Bronchus fibroblast of lung (primary cell): ENCODE measurements at places on chromosomes 5 and 9. TPM values are rescaled to one million over a fixed set of nuclear protein-coding genes. Genes with fewer than 3 reads are reported as not detected.

DMAC1 gene
- total RNA-seq: 10.1 and 12.5 TPM in 2 replicates

OSTF1 gene
- total RNA-seq: 40.0 and 40.3 TPM in 2 replicates

FOXI1 gene
- total RNA-seq: not detected in 2 replicates

PDE6A gene
- total RNA-seq: not detected in 2 replicates

ENTR1 gene
- total RNA-seq: 43.0 and 45.2 TPM in 2 replicates

TAF1L gene
- not detected in 2 replicates for total RNA-seq

ITGA1 gene
- total RNA-seq: 7.9 and 12.9 TPM in 2 replicates

GFPT2 gene
- total RNA-seq: 57.0 and 57.5 TPM in 2 replicates

IL17B gene
- not detected in 2 replicates for total RNA-seq

UBLCP1 gene
- 15.9 and 23.2 TPM in 2 replicates for total RNA-seq

GABRA1 gene
- total RNA-seq: not detected in 2 replicates

CDX1 gene
- not detected in 2 replicates for total RNA-seq

SCGB3A2 gene
- not detected in 2 replicates for total RNA-seq

IRX2 gene
- 1.8 and 2.2 TPM in 2 replicates for total RNA-seq

REEP2 gene
- total RNA-seq: 18.8 and 22.0 TPM in 2 replicates

TLX3 gene
- total RNA-seq: not detected in 2 replicates

GFM2 gene
- total RNA-seq: 25.9 and 29.9 TPM in 2 replicates

PCDHA7 gene
- 0.15 TPM in 1 of 2 replicates, not detected in the other for total RNA-seq

GRAMD2B gene
- total RNA-seq: 11.9 and 14.1 TPM in 2 replicates

FOXD4L3 gene
- not detected in 2 replicates for total RNA-seq

ARHGEF37 gene
- 0.34 and 0.45 TPM in 2 replicates for total RNA-seq

MLANA gene
- not detected in 2 replicates for total RNA-seq

QSOX2 gene
- total RNA-seq: 17.1 and 20.3 TPM in 2 replicates

ADRB2 gene
- 1.9 and 2.5 TPM in 2 replicates for total RNA-seq

CCNI2 gene
- not detected in 2 replicates for total RNA-seq

AK1 gene
- total RNA-seq: 73.0 and 87.0 TPM in 2 replicates

TXNDC8 gene
- not detected in 2 replicates for total RNA-seq

PCDHGB3 gene
- 0.45 and 0.50 TPM in 2 replicates for total RNA-seq

RNF180 gene
- 1.0 and 1.2 TPM in 2 replicates for total RNA-seq

SYNPO gene
- 1.0 and 1.3 TPM in 2 replicates for total RNA-seq

GLRA1 gene
- total RNA-seq: not detected in 2 replicates

TMEM215 gene
- total RNA-seq: not detected in 2 replicates

ELOVL7 gene
- 0.34 TPM in 1 of 2 replicates, not detected in the other for total RNA-seq

BRINP1 gene
- total RNA-seq: not detected in 2 replicates

C5orf46 gene
- not detected in 2 replicates for total RNA-seq

ARID3C gene
- total RNA-seq: not detected in 2 replicates

SARDH gene
- total RNA-seq: 6.2 and 6.7 TPM in 2 replicates

PCDHB14 gene
- under 0.01 TPM in 1 of 2 replicates, not detected in the other for total RNA-seq

PTPRD gene
- total RNA-seq: 1.3 and 2.2 TPM in 2 replicates

PRRT1B gene
- not detected in 2 replicates for total RNA-seq

IFNA10 gene
- total RNA-seq: not detected in 2 replicates

LCN12 gene
- not detected in 2 replicates for total RNA-seq

PLEKHG4B gene
- total RNA-seq: 2.2 TPM in 2 replicates

TBC1D9B gene
- total RNA-seq: 31.6 and 34.5 TPM in 2 replicates

CDKN2B-AS1 gene
- 0.84 and 0.89 TPM in 2 replicates for total RNA-seq

LCP2 gene
- not detected in 2 replicates for total RNA-seq

ESM1 gene
- 1.0 and 2.5 TPM in 2 replicates for total RNA-seq

ACSL6 gene
- under 0.01 TPM in 1 of 2 replicates, not detected in the other for total RNA-seq

NSG2 gene
- total RNA-seq: not detected in 2 replicates

IL13 gene
- not detected in 2 replicates for total RNA-seq

NDUFB6 gene
- total RNA-seq: 62.3 and 76.0 TPM in 2 replicates

DIRAS2 gene
- total RNA-seq: not detected in 2 replicates

TAF11L5 gene
- not detected in 2 replicates for total RNA-seq

TAF11L7 gene
- not detected in 2 replicates for total RNA-seq

HMCN2 gene
- not detected in 2 replicates for total RNA-seq

OCLN gene
- 3.5 and 4.2 TPM in 2 replicates for total RNA-seq
